ENCODE measurements at places on chromosomes 2 and 18.

DNA sequence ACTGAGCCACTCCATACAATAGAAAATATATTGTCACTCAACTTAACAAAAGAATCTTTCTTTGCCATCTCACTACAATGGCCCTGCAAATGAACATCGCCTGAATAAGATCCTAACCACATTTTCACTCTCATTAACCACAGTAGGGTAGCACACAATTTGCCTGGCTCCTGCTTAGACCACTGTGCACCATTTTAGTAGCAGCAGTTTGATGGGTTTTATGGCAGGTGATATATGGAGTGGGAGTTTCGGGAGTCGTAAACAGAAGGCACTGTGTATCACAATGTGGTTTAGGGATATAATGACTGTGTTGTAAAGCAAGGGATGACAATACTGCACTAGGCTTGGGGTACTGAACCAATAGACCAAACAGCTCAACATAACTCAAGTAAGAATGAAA, 617.4 kb downstream of the BCL11A start:
- DNase-seq, result no peak

DNA sequence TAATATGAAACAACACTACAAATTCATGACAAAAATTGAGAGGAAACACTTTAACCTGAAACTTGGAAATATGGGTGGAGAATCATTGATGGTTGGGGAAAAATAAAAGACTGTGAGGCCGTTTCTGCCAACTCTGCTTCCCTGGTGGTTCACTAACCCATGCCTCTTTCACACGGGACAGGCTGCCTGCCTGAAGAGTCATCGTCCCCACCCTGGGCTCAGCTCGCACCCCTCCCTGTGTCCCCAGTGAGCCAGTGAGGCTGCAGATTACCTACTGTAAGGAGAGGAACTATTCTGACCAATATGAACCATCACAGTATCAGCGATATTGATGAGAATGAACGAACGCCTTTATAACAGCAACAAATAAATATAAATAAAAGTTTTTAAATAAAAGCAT, 357.8 kb upstream of the CDH20 start:
- DNase-seq, result no peak

DNA sequence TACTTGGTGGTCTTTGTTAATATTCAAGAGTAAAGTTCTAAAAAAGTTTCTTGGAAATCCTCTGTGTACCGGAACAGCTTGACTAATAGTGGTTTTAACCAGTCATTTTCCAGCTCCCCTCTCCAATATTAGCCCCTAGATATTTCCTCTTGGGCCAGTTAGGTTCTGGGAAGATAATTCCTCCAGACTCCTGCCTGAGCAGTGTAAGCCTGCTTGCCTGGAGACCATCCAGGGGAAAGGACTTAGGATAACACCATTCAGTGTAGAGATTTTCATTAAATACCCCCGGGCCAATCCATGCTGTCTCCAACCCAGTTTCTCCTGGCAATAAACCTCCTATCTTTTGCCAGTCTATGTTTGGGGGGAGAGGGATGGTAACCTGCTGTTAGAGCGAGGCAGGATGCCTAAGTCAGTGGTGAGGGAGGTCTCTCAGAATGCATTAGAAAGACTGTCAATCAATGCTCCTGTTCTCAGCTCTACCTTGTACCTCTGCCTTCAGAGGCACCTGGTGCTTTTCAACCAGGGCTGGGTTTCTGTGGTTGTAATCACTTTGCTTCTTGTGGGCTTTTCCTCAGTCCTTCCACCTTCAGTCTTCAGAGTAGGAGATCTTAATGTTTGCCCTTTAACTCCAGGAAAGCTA, 186.4 kb downstream of the RNF152 start:
- DNase-seq, result no peak

- DNase-seq, result no peak
Observed at GRCh38 chr2:1033069-1033468, 82.4 kb downstream of the SNTG2 start.

DNA sequence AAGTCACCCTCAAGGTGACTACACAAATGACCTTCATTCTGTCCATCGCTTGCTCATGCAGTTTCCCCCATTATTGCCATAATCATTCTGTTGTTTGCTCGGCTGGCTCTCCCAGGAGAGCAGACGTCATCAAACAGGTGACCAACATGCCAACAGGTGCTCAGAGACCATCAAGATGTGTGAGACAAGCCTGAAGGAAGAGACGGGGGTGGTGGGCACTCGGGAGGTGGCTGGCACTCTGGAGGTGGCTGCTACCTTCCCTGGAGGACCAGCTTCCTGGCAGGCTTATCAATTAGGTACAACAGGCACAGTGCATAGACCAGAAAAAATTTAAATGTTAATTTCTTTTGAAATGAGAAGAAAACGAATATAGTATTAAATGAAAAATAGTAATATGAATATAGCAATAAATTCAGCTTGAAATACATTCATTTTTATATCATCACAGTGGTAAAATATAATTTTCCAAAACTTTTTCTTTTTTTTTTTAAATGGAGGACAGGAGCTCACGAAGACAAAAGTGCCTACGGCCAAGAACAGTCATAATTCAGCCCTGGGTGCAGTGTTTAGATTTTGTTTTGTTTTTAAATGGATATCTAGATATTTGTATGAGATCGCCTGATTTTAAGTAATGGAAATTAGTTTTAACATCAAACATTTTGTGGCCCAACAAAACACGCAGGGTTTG, 16.9 kb upstream of the HAAO start:
- no peak for DNase-seq

GRCh38 chr2:11701751-11702301, 31.8 kb upstream of the NTSR2 start:
- DNase-seq, result no peak

DNA sequence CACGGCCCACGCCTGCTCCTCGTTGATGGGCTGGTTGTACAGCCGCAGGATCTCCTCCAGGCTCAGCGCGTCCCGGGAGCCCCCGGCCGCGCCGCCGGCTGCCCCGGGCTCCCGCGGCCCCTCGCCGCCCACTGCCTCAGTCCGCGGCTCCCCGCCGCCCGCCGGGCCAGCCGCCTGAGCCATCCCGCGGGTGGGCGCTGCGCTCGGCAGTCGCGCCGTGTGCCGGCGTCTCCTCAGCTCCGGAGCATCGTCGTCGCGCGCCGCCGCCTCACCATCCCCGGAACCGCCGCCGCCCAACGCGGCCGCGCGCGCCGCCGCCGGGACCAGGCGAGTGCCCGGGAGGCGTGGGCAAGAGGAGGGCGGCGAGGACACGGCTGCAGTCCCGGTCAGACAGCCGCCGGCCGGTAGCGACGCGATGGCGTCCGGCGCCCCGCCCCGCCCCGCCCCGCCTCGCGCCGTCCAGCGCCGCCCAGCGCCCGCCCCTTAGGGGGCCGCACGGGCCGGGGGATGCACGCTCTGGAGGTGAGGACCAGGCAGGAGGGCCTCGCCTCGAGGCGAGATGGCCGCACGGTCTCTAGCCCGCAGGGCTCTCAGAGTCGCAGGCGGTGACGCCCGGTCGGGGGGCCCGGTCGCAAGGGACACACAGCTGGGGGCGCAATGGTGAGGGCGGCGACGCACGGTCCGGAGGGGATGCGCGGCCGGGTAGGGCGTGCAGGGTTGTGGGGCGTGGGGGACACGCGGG, at the start of gene SPIRE1:
SPIRE1 (minus strand) TSS at position 424 of the 742 bp plus-strand sequence; CDS start at position 183, 241 bp downstream.
- peak; percentile 93 for DNase-seq

- no peak for DNase-seq
Observed at GRCh38 chr2:9885036-9885684, 41.9 kb downstream of the TAF1B start.

GRCh38 chr2:202624133-202624532, 10.6 kb upstream of the FAM117B start:
- no peak for DNase-seq

- no peak for DNase-seq
Observed at GRCh38 chr2:187232749-187233148, 215.3 kb downstream of the CALCRL start.

GRCh38 chr18:55763805-55764204, 175.8 kb upstream of the TCF4 start:
- DNase-seq, result no peak

- DNase-seq, result no peak
Observed at GRCh38 chr2:67485431-67485830, 88.3 kb downstream of the ETAA1 start.

DNA sequence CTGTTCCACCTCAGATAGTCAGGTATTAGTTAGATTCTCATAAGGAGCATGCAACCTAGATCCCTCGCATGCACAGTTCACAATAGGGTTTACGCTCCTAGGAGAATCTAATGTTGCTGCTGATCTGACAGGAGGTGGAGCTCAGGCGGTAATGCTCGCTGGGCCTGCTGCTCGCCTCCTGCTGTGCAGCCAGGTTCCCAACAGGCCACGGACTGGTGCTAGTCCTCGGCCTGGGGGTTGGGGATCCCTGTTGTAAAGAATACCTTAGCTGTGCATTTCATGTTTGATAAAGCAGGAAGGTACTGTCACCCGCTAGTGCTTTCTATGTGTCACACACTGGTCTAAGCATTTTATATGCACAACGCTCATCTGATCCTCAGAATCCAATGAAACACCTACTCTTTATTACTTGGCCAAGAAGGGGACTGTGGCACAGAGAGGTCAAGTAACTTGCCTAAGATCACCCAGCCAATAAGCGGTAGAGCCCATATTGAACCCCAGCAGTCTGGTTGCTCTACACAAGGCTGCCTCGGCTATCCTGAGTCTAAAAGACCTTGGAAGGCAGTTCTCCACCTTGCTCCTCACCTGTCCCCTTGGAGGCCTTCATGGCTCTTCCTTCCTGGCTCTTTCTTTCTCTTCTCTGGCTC, 35.8 kb downstream of the SLC4A3 start:
- no peak for DNase-seq

- no peak for DNase-seq
Observed at GRCh38 chr18:59721211-59721610, 24.0 kb upstream of the CCBE1 start.

DNA sequence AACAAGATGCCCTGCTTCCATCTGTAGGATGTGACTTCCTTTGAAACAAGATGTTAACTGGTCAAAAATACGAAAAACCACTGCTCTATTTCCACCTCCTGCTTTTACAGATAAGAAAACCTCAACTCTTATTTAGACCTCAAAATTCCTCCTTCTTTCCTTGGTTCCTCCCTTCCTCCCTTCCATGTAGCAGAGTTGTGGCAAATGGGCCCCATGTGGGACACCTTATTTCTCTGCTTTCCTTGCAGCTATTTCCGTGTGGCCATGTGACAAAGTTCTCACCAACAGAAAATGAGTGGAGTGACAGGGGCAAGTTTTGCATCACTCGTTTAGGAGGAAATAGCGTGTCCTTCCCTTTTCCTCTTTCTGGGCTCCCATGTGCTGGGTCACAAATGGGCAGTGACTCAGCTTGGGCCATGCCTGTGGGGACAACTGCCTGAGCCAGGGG, 69.4 kb upstream of the SMAD2 start:
- DNase-seq, result no peak
